ENCODE measurements at places on chromosomes 13 and 19. TPM values are rescaled to one million over a fixed set of nuclear protein-coding genes. Genes with fewer than 3 reads are reported as not detected.

Gene ELSPBP1
- total RNA-seq: not detected

Gene CSNK1G2
- 63.5 TPM for total RNA-seq

Gene WDR87
- total RNA-seq: not detected

Gene LPAR6
- total RNA-seq: 7.9 TPM

Gene FZR1
- total RNA-seq: 36.7 TPM

Gene GPC6
- total RNA-seq: not detected

Gene MIR17HG
- total RNA-seq: 21.5 TPM

Gene CCDC61
- 20.0 TPM for total RNA-seq

Gene ZNF730
- total RNA-seq: 0.57 TPM

Gene CKM
- not detected for total RNA-seq

Gene FFAR3
- total RNA-seq: not detected

Gene PDX1
- total RNA-seq: not detected

Gene KLK14
- total RNA-seq: 0.31 TPM

Gene MCEMP1
- total RNA-seq: not detected

Gene KIR2DL4
- not detected for total RNA-seq

Gene ZNF493
- total RNA-seq: 15.1 TPM

Gene DHDH
- total RNA-seq: 0.42 TPM

Gene CCNA1
- total RNA-seq: not detected

All from CD8-positive, alpha-beta memory T cell (primary cell).